ENCODE measurements at places on chromosomes 7 and 10. TPM values are rescaled to one million over a fixed set of nuclear protein-coding genes. Genes with fewer than 3 reads are reported as not detected.

Gene IL6
- total RNA-seq = 0.27 TPM

Gene LARP4B
- total RNA-seq = 87.1 TPM

Gene NRG3
- total RNA-seq = 7.3 TPM

Gene TPST1
- total RNA-seq = 16.8 TPM

Gene STRIP2
- 6.5 TPM for total RNA-seq

- no peak overlapping the region for H3K4me3 ChIP-seq
- peaks cover 14% of the 10 kb centered on the region for H3K27me3 ChIP-seq
- peaks cover 25% of the 10 kb centered on the region for H3K4me1 ChIP-seq
- DNase-seq = no peak
These were observed 45.8 kb upstream of the PRSS58 start for GRCh38 chr7:142303650-142304049.

DNA sequence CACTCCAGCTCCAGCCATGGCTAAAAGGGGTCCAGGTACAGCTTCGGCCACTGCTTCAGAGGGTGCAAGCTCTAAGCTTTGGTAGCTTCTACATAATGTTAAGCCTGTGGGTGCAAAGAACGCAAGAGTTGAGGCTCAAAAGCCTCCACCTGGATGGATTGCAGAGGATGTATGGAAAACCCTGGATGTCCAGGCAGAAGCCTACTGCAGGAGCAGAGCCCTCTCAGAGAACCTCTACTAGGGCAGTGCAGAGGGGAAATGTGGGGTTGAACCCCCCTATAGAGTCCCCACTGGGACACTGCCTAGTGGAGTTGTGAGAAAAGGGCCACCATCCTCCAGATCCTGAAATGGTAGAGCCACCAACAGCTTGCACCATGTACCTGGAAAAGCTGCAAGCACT, 10.7 kb upstream of the RNF32 start:
- no peak overlapping the region for H3K27ac ChIP-seq
- H3K36me3 ChIP-seq = peaks cover 23% of the 10 kb centered on the region
- no peak overlapping the region for H3K4me3 ChIP-seq
- no peak for DNase-seq
- no peaks in the 10 kb centered on the region for H3K27me3 ChIP-seq

- H3K4me3 ChIP-seq = no peak overlapping the region
- H3K36me3 ChIP-seq = peaks cover 14% of the 10 kb centered on the region
- H3K4me1 ChIP-seq = peaks cover 21% of the 10 kb centered on the region
These were observed 171.8 kb downstream of the MLLT10 start for GRCh38 chr10:21705828-21706176.

GRCh38 chr10:101672536-101672935, 22.4 kb downstream of the FBXW4 start:
- H3K27me3 ChIP-seq = no peaks in the 10 kb centered on the region
- peaks cover 55% of the 10 kb centered on the region for H3K36me3 ChIP-seq
- H3K4me1 ChIP-seq = 0 out of 2 replicates have a peak, but pooled peaks cover 3% of the 10 kb centered on the region
- no peak for DNase-seq
- no peak overlapping the region for H3K4me3 ChIP-seq

- no peak for DNase-seq
- no peak overlapping the region for H3K27ac ChIP-seq
- no peaks in the 10 kb centered on the region for H3K27me3 ChIP-seq
- H3K4me1 ChIP-seq = peaks cover 4% of the 10 kb centered on the region
- H3K4me3 ChIP-seq = no peak overlapping the region
These were observed 85.8 kb downstream of the MYL10 start for GRCh38 chr7:101543242-101543766.

DNA sequence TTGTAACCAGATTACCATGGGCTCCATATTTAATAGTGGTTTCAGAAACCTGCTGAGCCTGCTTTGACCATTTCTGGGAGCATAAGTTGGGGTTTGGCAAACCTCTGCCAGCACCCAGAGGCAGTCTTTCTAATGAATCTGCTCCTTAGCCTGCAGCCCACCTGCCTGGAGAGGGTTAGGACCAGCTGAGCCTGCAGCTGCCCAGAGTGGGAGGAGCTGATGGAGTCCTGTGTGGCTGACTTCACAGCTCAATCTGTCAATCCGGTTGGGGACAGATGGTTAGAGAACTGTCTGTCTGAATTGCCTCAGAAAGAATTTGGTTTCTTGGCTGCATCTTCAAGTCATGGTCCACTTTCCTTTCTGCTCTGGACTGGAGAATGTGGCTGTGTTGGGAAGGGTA, 444.6 kb downstream of the NRG3 start:
- H3K4me3 ChIP-seq = no peak overlapping the region
- no peak overlapping the region for H3K27ac ChIP-seq
- no peaks in the 10 kb centered on the region for H3K36me3 ChIP-seq
- H3K4me1 ChIP-seq = peaks cover 21% of the 10 kb centered on the region
- DNase-seq = peak; percentile 32

GRCh38 chr7:963236-964078, 9.0 kb upstream of the ADAP1 start:
- no peaks in the 10 kb centered on the region for H3K27me3 ChIP-seq
- DNase-seq = no peak
- peaks cover 13% of the 10 kb centered on the region for H3K36me3 ChIP-seq
- H3K4me1 ChIP-seq = peaks cover 6% of the 10 kb centered on the region

GRCh38 chr10:38102880-38103279, 8.7 kb downstream of the ZNF37A start:
- H3K4me3 ChIP-seq = no peak overlapping the region
- peaks cover 25% of the 10 kb centered on the region for H3K27me3 ChIP-seq
- H3K27ac ChIP-seq = no peak overlapping the region
- H3K4me1 ChIP-seq = peaks cover 12% of the 10 kb centered on the region
- no peak for DNase-seq

DNA sequence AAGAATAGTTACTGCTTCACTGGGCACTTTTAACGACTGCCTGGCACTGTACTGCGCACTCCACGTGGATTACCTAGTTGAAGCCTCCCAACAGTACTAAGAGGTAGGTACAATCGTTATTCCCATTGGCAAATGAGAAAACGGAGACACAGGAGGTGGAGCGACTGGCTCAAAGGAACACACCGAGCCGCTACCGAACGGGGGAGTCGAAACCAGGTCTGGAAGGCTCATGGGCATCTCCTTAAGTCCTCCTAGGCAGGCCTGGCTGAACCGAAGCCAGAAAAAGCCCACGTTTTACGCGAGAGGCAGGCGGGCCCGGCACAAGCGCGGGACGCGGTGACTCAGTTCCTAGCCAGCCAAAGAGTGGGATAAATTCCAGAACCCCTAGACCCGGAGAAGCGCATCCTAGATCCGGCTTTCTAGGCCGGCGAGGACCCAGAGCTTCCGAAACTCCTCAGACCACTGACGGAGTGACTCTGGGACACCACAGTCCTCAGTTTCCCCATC, 472 bp downstream of the PDAP1 start:
- peak overlapping the region; percentile 99 for H3K4me3 ChIP-seq
- H3K36me3 ChIP-seq = peaks cover 40% of the 10 kb centered on the region
- DNase-seq = no peak
- no peaks in the 10 kb centered on the region for H3K27me3 ChIP-seq

GRCh38 chr10:3647074-3647473, 137.9 kb downstream of the KLF6 start:
- H3K4me1 ChIP-seq = peaks cover 6% of the 10 kb centered on the region
- no peak overlapping the region for H3K27ac ChIP-seq
- H3K27me3 ChIP-seq = no peaks in the 10 kb centered on the region
- no peak for DNase-seq
- no peak overlapping the region for H3K4me3 ChIP-seq

- 0 out of 2 replicates have a peak, but pooled peaks cover 4% of the 10 kb centered on the region for H3K4me1 ChIP-seq
- no peak overlapping the region for H3K27ac ChIP-seq
- H3K4me3 ChIP-seq = no peak overlapping the region
- no peaks in the 10 kb centered on the region for H3K36me3 ChIP-seq
- DNase-seq = peak; percentile 58
- H3K27me3 ChIP-seq = no peaks in the 10 kb centered on the region
These were observed 96.4 kb downstream of the FAS start for GRCh38 chr10:89086801-89087521.

- DNase-seq = no peak
- H3K27me3 ChIP-seq = peaks cover 9% of the 10 kb centered on the region
- H3K4me3 ChIP-seq = no peak overlapping the region
- H3K4me1 ChIP-seq = peaks cover 12% of the 10 kb centered on the region
These were observed 33.3 kb upstream of the COL13A1 start for GRCh38 chr10:69768386-69768785.

DNA sequence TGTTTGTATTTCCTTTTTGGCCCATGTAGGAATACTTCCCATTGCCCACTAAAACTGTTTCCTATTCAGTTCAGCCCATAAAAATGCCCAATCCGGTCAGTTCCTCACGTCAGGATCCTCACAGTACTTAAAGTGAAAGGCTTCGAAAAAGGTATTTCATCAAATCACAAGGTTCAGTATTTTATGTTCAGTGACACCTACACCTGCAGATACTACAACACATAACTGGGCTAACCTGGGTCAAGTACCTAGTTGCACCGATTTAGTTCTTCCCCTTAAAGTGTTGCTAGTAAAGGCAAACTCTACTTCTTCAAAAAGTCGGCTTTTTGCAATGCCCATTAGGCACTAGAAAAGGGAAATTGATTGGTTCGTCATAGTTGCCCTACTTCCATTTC, 1.1 kb downstream of the SNX13 start:
- no peaks in the 10 kb centered on the region for H3K36me3 ChIP-seq
- H3K27ac ChIP-seq = peak overlapping the region; percentile 97
- peaks cover 42% of the 10 kb centered on the region for H3K4me1 ChIP-seq
- peak overlapping the region; percentile 97 for H3K4me3 ChIP-seq

GRCh38 chr7:82599895-82600294, 156.3 kb upstream of the CACNA2D1 start:
- H3K36me3 ChIP-seq = peaks cover 6% of the 10 kb centered on the region
- no peak for DNase-seq
- H3K27ac ChIP-seq = no peak overlapping the region
- no peaks in the 10 kb centered on the region for H3K27me3 ChIP-seq
- H3K4me3 ChIP-seq = no peak overlapping the region
- H3K4me1 ChIP-seq = peaks cover 27% of the 10 kb centered on the region

DNA sequence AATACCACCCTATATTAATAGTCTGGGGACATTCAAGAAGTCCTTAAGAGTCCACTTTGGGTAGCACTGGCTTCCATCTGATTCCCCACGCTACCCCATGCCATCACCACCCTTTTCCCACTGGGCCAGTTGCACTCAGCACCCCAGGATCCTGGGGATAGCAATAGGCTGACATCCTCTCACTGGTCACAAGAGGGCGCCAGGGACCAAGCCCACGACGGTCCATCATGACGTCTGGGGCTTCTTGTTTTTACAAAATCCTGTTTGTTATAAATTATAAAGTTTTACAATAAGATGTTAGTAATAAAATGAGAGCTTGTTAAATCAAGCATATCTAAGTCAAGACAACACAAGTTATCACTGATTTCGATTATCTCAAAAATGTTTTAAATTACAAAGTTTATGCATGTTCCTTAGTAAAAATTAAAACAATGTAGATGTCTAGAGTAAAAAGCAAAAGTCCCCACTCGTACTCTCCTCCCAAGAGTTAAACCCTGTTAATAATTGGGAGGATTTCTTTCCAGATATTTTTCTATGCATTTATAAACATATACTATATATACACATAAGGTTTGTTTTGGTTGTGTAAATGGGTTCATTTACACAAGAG, 15.4 kb downstream of the GPNMB start:
- no peaks in the 10 kb centered on the region for H3K36me3 ChIP-seq
- no peaks in the 10 kb centered on the region for H3K27me3 ChIP-seq
- H3K27ac ChIP-seq = no peak overlapping the region
- H3K4me3 ChIP-seq = no peak overlapping the region
- peak; percentile 68 for DNase-seq
- no peaks in the 10 kb centered on the region for H3K4me1 ChIP-seq

GRCh38 chr7:44639671-44640321, 33.4 kb downstream of the OGDH start:
- H3K4me1 ChIP-seq = peaks cover 50% of the 10 kb centered on the region
- H3K27ac ChIP-seq = peak overlapping the region; percentile 96
- no peak overlapping the region for H3K4me3 ChIP-seq
- no peaks in the 10 kb centered on the region for H3K36me3 ChIP-seq
- no peaks in the 10 kb centered on the region for H3K27me3 ChIP-seq

GRCh38 chr7:2527505-2528467, 8.2 kb downstream of the LFNG start:
- no peaks in the 10 kb centered on the region for H3K27me3 ChIP-seq
- no peak overlapping the region for H3K4me3 ChIP-seq
- peaks cover 5% of the 10 kb centered on the region for H3K36me3 ChIP-seq
- peaks cover 25% of the 10 kb centered on the region for H3K4me1 ChIP-seq
- peak overlapping the region; percentile 95 for H3K27ac ChIP-seq

GRCh38 chr10:61066661-61067344, 122.8 kb upstream of the RHOBTB1 start:
- no peaks in the 10 kb centered on the region for H3K4me1 ChIP-seq
- H3K4me3 ChIP-seq = no peak overlapping the region
- no peaks in the 10 kb centered on the region for H3K27me3 ChIP-seq
- H3K27ac ChIP-seq = no peak overlapping the region

- peak overlapping the region; percentile 61 for H3K27ac ChIP-seq
- DNase-seq = no peak
- H3K4me3 ChIP-seq = no peak overlapping the region
- peaks cover 18% of the 10 kb centered on the region for H3K4me1 ChIP-seq
- H3K27me3 ChIP-seq = no peaks in the 10 kb centered on the region
These were observed 201.5 kb downstream of the PRPF18 start for GRCh38 chr10:13788320-13788600.
